ENCODE measurements at places on chromosomes 1 and 21. TPM values are rescaled to one million over a fixed set of nuclear protein-coding genes. Genes with fewer than 3 reads are reported as not detected.

GRCh38 chr1:101748077-101748476 is 248.6 kb downstream of the OLFM3 start:
- no peak for DNase-seq

DNA sequence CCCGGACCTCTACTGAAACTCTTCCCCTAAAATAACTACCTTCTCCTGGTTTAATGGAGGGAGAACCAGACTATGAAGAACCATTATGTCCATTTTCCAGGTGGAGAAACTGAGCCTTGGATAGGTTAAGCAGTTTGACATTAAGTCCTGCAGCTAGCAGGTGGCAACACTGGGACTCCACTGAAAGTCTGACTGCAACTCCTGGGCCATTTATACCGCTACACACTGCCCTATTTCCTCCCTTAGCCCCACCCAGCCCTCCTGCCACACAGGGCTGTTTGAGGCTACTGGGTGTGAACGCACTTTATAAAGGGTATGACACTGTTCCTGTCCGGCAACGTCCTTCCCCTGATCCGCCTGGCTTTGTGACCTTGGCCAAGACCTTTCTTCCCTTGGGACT is 511 bp upstream of the INPP5B start:
- no peak for DNase-seq

DNA sequence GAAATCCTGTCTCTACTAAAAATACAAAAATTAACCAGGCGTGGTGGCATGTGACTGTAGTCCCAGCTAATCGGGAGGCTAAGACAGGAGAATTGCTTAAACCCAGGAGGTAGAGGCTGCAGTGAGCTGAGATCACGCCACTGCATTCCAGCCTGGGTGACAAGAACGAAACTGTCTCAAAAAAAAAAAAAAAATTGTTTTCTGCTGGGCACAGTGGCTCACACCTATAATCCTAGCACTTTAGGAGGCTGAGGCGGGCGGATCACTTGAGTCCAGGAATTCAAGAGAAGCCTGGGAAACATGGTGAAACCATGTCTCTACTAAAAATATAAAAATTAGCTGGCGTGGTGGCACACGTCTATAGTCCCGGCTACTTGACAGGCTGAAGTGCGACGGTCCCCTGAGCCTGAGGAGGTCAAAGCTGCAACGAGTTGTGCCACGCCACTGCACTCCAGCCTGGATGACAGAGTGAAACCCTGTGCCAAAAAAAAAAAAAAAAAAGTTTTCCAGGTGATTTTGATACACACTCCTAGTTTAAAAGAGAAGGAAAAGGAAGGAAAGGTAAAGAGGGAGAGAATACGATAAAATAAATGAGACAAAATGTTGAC is 31.7 kb downstream of the ABL2 start:
- DNase-seq = no peak

- peak; percentile 95 for DNase-seq
These were observed 92.0 kb upstream of the RALGPS2 start for GRCh38 chr1:178633056-178633455.

GRCh38 chr1:116219651-116220434 is 108.6 kb downstream of the MAB21L3 start:
- no peak for DNase-seq

DNA sequence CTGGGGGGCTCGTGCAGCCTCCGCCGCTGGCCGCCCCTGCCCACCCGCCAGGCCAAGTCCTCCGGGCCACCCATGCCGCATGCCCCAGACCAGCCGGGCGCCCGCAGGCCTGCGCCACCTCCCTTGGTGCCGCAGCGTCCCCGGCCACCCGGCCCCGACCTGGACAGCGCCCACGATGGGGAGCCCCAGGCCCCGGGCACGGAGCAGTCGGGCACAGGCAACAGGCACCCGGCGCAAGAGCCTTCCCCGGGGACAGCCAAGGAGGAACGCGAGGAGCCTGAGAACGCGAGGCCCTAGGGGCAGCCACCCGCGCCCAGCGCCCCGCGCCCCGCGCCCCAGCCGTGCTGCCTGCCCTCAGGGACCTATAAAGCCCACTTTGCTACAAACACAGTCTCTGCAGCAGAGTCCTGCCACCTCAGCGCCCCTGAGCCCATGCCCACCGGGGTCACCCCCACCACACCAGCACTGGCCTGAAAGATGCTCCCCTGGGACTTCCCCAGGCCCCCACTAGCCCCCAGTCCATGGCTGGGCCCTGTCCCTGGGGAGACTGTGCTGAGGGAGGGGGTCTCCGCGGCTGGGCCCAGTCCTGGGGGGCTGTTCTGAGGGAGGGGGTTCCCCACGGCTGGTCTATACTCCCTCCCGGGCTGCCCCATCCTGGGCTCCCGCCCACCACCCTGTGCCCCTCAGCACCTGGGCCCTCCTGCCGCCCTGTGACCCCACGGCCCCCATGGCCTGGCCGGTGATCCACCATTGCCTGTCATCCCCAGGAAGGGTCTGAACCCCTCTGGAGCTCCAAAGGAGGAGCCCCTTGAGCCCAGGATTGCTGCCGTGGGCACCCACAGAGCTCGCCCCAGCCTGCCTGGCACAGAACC is 8.6 kb downstream of the TNFRSF18 start:
- no peak for DNase-seq

GRCh38 chr1:245404952-245405351 is 250.2 kb downstream of the KIF26B start:
- no peak for DNase-seq

DNA sequence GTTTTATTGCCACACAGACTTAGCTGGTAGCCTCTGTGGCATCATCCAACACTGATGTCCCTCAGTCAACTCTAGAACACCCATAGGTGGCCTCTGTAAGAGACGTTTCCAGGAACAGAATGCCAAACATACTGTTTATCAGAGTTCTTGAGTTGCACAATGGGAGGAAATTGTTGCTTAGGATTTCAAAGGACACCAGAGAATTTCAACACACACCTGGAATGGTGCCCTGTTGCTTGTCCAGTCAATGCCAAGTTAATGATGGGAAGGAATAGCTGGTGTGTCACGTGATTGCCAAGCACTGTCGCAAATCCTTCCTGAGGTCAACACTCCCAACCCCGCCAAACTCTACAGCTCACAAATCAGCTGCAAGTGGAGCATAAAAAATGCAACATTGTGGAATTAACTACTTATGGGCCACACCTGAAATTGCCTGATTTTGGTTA is 28.6 kb upstream of the DUSP23 start:
- DNase-seq = peak; percentile 28

DNA sequence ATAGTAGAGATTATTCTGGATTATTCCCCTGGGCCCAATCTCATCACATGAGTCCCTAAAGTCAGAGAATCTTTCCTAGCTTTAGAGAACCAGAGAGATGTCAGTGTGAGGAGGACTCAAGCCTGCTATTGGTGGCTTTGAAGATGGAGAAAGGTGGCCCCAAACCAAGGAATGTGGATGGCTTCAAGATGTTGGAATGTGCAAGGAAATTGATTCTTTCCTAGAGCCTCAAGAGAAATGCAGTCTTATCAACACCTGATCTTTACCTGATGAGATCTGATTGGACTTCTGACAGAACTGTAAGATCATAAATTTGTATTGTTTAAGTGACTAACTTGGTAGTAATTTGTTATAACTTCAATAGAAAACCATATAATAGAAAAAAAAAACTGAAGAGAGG is 51.0 kb downstream of the NME7 start:
- no peak for DNase-seq

DNA sequence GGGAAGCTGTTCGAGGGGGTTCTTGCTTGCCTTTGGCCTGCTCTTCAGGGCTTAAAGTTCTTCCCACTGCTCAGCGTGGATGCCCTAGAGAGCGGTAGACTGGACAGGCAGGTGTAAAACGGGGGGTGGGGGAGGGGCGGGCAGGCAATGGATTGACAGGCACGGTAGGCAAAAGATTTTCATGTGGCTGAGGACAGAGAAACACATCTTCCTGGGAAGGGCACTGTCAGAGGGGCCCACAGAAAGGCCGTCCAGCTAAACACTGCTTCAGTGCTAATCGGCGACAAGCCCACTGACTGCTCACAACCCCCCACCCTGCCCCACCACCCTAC is 412 bp downstream of the ABCA4 start:
- DNase-seq = no peak

GRCh38 chr1:21921100-21921875 is 15.8 kb downstream of the HSPG2 start:
- DNase-seq = no peak

- peak; percentile 38 for DNase-seq
These were observed 29.3 kb downstream of the SIPA1L2 start for GRCh38 chr1:232600424-232601258.

DNA sequence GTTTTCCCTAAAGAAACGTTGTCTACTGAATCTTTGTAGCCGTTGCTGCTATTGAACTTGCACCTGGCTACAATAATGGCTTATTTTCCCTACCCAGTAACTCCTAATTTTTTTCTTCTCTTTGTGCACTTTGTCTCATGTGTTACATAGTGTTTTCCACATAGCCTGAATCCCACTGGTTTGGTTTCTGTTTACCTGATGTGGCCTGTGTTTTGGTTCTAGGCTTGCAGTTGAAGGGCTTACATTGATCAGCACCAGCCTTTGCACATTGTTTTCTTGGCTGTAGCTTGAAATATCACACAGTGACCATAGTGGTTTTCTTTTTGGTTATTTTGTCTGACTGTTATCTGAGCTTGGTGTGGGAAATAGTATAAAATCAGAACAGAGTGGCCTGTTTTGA is 29.5 kb downstream of the ST3GAL3 start:
- no peak for DNase-seq

DNA sequence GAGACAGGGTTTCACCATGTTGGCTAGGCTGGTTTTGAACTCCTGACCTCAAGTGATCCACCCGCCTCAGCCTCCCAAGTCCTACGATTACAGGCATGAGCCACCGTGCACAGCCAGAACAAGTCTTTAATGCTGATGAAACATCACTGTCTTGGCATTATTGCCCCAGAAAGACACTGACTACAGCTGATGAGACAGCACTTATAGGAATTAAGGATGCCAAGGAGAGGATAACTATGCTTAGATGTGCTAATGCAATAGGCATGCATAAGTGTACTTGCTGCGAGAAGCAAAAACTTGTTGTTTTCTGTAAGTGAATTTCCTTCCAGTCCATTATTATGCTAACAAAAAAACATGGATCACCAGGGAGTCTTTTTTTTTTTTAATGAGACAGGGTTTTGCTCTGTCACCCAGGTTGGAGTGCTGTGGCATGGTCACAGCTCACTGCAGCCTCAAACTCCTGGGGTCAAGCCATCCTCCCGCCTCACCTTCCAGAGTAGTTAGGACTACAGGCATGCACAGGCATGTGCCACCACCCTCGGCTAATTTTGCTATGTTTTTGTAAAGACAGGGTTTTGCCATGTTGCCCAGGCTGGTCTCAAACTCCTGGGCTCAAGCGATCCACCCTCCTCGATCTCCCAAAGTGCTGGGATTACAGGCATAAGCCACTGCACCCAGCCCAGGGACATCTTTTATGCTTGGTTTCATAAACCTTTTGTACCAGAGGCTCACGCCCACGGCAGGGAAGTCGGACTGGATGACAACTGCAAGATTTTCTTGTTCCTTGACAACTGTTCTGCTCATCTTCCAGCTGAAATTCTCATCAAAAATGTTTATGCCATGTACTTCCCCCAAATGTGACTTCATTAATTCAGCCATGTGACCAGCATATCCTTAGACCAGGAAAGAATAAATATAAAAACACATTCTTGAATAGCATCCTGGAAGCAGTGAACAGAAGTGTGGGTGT is 23.1 kb downstream of the RHEX start:
- no peak for DNase-seq

GRCh38 chr1:79044974-79045650 is 38.6 kb upstream of the ADGRL4 start:
- peak; percentile 19 for DNase-seq

GRCh38 chr1:116680752-116681151 is 13.2 kb upstream of the IGSF3 start:
- DNase-seq = no peak

DNA sequence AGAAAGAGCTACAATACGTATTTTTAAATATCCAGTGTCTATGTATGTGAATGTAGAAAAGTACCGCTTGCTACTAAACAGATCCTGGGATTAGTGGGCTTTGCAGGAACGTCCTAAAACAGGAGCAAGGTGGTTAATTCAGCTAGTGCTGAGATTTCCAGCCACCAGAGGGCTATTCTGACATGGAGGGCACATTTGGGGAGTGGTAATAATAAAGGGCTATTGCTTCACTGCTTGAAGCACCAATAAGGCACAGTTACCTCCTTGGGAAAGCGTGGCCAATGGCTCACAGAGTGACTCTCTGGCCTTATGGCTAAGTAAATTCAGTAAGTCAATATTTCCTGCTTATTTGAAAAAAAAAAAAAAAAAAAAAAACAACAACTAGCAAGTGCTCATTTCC is 152.4 kb downstream of the GABPA start:
- no peak for DNase-seq

DNA sequence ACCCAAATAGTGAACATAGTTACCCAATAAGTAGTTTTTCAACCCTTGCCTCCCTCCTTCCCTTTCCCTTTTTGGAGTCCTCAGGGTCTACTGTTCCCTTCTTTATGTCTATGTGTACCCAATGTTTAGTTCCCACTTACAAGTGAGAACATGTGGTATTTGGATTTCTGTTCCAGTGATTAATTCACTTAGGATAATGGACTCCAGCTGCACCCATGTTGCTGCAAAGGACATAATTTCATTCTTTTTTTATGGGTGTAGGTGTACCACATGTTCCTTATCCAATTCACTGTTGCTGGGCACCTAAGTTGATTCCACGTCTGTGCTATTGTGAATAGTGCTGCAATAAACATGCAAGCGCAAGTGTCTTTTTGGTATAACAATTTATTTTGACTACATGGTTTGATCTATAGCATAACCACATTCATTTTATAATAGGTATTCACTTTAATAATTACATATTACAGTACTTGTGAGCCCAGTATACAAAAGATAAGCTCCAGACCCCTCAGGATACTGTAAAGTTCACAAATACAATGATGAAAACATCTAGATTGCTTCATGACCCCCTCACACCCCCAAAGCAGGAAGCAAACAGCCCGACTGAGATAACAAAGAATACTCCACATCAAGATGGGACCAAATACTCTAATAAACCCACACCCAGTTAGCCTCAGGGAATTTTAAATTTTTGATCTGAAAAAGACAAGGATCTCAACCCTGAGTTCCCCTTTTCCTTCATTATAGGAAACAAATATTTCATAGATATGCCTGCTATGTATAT is 45.3 kb downstream of the PUM1 start:
- DNase-seq = no peak

- no peak for DNase-seq
These were observed 52.9 kb downstream of the NFIA start for GRCh38 chr1:61135291-61135690.

- no peak for DNase-seq
These were observed 336.2 kb upstream of the SGIP1 start for GRCh38 chr1:66197785-66198184.

- DNase-seq = no peak
These were observed 178.5 kb upstream of the LMO4 start for GRCh38 chr1:87150143-87150542.

GRCh38 chr21:35390013-35390776 is 341.1 kb upstream of the RUNX1 start:
- no peak for DNase-seq

GRCh38 chr1:38477811-38478210 is 381.8 kb downstream of the RRAGC start:
- no peak for DNase-seq

- DNase-seq = peak; percentile 30
These were observed 22.7 kb downstream of the LRRC8D start for GRCh38 chr1:89843273-89844130.

CLEC20A gene
- total RNA-seq = not detected

ICOSLG gene
- total RNA-seq = 1.2 TPM

SPRR2A gene
- not detected for total RNA-seq

PGLYRP4 gene
- not detected for total RNA-seq

KCNH1 gene
- total RNA-seq = 5.3 TPM

RRAGC gene
- 26.0 TPM for total RNA-seq

LIN28A gene
- total RNA-seq = not detected

ARHGEF2 gene
- 155 TPM for total RNA-seq

NBPF6 gene
- total RNA-seq = not detected

GJB5 gene
- not detected for total RNA-seq

PAQR7 gene
- total RNA-seq = 0.19 TPM

DCST1 gene
- not detected for total RNA-seq

Measured in A172 (cell line).